ENCODE measurements at places on chromosomes 16 and 17.

DNA sequence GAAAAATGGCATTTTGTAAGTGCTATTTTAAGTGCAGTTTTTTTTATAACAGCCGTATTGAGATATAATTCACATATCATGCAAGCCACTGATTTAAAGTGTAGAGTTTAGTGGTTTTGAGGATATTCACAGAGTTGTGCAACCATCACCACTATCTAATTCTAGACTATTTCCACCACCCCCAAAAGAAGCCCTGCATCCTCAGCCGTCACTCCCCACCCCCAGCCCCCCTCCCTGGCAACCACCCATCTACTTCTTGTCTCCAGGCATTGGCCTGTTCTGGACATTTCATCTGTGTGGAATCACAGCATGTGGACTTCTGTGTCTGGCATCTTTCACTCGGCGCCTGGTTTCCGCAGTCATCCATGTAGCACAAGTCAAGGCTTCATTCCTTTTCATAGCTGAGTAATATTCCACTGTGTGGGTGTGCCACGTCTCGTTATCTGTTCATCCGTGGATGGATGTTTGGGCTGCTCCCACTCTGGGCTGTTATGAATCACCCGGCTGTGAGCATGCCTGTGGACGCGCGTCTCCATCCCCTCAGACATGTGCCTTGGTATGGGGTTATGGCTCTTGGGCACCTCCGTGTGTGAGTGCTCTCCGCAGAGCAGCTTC is 138.4 kb upstream of the CIBAR2 start:
- no peak for ATAC-seq

GRCh38 chr17:11245187-11245586 is 4.2 kb downstream of the SHISA6 start:
- no peak for ATAC-seq

GRCh38 chr17:28470266-28470913 is 3.1 kb upstream of the SLC13A2 start:
- no peak for ATAC-seq

DNA sequence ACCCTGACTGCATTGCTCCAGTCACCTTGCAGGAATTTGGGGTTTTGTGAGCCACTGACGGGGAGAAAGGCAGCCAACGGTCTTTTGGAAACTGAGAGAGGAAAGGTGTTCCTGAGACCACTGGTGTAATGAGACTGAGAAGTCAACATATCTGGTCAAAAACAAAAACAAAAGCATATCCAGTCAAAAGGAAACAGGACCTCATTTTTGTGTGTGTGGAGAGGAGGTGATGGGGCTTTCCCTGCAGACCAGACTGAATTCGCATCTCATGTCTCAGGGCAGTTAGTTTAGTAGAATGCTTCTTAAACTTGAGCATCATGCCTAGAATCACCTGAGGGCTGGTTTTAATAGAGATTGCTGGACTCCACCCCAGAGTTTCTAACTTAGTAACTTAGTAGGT is 198.4 kb downstream of the COPRS start:
- ATAC-seq = no peak

GRCh38 chr17:19378416-19379360 is at the start of gene MAPK7:
TSS of gene MAPK7 (plus strand) at chr17:19378498. CDS start at chr17:19378901, 403 bp downstream.
- ATAC-seq = peak; percentile 1

DNA sequence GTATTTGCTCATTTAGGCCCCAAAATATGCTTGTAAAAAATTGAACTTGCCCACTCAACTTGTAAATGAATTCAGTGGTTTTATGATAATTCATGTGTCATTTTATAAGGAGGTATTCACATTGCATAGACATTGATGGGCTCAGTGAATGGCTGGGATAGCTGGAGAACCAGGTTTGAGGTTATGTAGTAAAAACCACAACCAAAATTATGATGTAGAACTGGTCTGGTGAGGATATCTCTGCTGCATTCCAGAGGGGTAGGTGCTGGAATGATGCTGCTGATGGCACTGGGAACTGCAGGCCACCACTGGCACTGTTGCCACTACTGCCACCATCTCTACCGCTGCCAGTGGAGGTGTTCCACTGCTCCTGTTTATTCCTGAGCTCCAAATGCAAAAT is 21.5 kb upstream of the RABEP1 start:
- ATAC-seq = no peak

GRCh38 chr17:48215583-48216139 is 108.1 kb downstream of the SNX11 start:
- ATAC-seq = peak; percentile 74

DNA sequence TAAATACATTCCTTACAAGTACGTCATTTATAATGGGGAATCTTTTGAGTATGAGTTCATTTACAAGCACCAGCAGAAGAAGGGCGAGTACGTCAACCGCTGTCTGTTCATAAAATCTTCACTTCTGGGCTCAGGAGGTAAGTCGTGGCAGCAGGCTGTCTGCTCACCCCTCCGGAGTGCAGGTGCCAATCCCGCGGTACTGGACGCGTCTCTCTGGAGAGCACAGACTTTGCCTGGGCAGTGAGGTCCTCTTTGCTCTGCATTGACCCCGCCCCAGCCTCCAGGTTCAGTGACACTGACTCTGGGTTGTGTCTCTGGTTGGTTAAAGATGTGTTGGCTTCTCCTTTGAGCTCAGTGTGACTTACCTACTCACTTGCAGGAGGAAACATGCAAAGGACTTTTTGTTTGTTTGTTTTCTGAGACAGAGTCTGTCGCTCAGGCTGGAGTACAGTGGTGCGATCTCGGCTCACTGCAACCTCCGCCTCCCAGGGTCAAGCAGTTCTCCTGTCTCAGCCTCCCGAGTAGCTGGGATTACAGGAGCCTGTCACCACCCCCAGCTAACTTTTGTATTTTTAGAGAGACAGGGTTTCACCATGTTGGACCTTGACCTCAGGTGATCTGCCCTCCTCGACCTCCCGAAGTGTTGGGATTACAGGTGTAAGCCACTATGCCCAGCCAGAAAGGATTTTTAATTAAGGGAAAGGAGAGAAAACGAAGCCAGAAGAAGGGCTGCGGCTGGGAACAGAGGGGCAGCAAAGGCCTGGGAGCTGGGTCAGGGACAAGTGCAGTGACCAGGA is 31.2 kb downstream of the RNF213 start:
- no peak for ATAC-seq

GRCh38 chr17:57442401-57442823 is 186.1 kb downstream of the MSI2 start:
- ATAC-seq = no peak

GRCh38 chr16:67389911-67390815 is 3.1 kb downstream of the TPPP3 start:
- ATAC-seq = no peak

- no peak for ATAC-seq
Observed at GRCh38 chr17:2384439-2385127, 16.3 kb downstream of the MNT start.

DNA sequence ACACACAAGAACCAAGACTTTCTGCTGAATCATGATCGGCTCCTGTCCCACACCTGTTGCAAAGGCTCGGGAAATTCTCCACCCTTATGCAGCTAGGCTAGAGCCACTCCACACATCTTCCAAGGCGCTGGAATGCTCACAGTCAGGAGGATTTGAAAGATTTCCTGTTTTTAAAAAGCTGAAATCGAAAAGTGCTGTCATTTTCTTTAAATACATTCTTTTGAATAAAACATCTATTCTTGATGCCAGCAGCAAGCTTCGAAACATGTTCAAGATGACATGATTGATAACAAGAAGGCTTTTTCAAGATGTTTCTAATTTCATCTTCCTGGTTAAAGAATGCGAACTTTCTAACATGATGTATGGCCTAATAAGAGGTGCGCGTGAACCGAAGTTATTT is 219.7 kb upstream of the CDH5 start:
- ATAC-seq = no peak

DNA sequence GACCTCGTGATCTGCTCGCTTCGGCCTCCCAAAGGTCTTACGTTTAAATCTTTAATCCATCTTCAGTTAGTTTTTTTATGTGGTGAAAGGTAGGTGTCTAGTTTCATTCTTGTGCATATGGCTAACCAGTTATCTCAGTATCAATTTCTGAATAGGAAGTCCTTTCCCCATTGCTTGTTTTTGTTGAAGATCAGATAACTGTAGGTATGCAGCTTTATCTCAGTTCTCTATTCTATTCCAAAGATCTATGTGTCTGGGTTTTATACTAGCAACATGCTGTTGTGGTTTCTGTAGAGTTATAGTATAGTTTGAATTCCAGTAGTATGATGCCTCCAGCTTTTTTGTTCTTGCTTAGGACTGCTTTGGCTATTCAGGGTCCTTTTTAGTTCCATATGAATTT is 65.2 kb downstream of the TNFRSF13B start:
- ATAC-seq = no peak

GRCh38 chr16:69848637-69849545 is 86.8 kb downstream of the WWP2 start:
- ATAC-seq = peak; percentile 87

- no peak for ATAC-seq
Observed at GRCh38 chr17:17889922-17890321, 53.1 kb upstream of the SREBF1 start.

DNA sequence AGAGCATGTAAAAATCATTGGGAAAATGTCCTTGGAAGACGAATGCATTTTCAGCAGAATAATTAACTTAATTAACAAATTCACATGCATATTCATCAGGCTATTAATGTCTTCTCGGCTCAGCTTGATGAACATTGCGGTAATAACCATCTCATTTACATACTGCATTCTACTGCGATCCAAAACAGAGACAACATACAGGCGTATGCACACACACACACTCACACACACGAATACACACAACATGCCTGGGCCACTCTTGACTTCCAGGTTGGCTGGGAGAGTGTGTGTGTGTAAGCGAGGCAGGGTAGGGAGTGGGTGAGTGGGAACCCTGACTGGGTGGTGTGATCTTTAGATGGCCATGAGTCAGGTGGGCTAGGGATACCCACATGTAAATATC is 44.7 kb downstream of the NEUROD2 start:
- no peak for ATAC-seq

GRCh38 chr17:80898716-80899115 is 92.9 kb upstream of the CHMP6 start:
- no peak for ATAC-seq

DNA sequence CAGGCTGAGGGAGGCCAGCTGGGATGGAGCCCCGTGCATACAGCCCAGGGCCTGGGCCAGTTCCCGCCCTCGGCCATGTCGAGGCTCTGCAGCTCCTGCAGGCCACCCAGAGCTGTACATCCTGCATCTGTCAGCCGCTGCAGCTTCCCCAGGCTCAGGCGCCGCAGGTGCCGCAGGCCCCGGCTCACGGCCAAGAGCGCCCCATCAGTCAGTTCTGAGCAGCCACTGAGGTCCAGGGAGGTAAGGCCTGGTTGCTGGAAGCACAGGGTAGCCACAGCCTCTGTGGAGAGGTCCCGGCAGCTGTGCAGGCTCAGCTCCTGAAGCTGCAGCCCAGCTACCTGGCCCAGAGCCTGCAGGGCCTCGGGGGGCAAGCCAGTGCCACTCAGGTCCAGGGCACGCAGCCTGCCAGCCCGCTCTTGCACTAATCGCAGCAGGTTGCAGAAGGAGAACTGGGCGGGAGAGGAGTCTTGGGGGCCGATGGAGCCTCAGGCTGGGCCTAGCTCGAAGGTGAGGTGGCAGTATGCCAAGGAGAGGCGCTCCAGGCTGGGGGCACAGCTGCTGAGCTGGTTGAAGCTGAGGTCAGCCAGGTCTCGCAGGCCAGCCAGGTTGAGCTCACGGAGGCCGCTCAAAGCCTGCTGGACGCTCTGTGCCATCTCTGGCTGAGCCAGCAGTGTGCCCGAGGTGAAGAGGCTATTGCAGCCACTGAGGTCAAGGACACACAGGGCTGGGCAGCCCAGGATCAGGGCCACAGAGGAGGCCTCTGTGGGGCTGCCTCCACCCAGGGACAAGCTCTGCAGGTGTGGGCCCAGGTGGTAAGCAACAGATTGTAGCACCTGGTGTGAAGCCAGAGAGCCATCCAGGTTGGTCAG is 11.4 kb downstream of the ELMO3 start:
- no peak for ATAC-seq
